ENCODE measurements at places on chromosomes 11 and 22.

GRCh38 chr11:69922015-69922595 lies 102.9 kb upstream of the FGF3 start:
- DNase-seq: no peak

GRCh38 chr11:109958821-109959166 lies 134.4 kb upstream of the ZC3H12C start:
- DNase-seq: no peak

DNA sequence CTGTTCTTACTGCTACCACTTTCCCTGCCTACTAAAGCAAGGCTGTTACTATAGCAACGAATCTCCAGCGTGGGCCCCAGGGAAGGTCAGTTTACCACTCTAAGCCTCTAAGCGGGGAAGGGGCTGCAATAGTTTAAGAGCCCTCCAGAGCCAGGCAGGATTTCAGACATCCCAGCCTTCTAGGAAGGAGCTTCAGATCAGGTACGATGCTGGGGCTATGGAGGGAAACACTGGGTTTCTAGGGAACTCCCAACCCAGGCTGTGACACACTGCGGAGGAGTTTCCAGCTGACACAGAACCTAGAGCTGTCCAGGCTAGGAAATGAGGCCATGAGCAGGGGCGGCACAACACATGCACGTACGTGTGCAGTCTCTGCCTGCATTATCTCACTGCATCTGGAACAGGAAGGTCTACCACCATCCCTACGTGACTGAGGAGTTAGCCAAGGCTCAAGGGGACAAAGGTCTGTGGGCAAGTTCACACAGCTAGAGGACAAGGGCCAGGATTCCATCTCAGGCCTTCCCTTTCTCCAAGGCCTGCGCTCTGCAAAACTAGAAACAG lies 20.4 kb downstream of the HPS4 start:
- no peak for DNase-seq

DNA sequence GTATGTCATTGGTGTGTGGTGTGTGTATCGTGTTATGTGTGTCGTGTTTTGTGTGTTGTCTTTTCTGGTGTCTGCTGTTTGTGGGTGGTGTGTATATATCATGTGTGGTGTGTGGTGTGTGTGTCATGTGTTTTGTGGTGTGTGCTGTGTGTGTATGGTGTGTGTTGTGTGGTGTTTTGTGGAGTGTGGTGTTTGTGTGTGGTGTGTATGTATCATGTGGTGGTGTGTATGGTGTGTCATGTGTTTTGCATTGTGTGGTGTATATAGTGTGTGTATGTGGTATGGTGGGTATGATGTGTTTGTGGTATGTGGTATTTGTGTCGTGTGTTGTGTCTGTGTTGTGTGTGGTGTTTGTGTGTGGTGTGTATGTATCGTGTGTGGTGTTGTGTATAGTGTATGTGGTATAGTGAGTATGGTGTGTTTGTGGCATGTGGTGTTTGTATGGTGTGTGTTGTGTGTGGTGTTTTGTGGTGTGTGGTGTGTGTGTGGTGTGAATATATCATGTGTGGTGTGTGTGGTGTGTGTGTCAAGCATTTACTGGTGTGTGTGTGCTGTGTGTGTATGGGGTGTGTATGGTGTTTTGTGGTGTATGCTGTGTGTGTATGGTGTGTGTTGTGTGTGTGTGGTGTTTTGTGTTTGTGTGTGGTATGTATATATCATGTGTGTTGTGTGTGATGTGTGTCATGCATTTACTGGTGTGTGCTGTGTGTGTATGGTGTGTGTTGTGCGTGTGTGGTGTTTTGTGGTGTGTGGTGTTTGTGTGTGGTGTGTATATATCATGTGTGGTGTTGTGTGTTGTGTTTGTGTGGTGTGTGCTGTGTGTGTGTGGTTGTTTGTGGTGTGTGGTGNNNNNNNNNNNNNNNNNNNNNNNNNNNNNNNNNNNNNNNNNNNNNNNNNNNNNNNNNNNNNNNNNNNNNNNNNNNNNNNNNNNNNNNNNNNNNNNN lies 12.7 kb downstream of the PIM3 start:
- no peak for DNase-seq

- no peak for DNase-seq
Measured at GRCh38 chr22:49354516-49355210, 473.0 kb downstream of the BRD1 start.

DNA sequence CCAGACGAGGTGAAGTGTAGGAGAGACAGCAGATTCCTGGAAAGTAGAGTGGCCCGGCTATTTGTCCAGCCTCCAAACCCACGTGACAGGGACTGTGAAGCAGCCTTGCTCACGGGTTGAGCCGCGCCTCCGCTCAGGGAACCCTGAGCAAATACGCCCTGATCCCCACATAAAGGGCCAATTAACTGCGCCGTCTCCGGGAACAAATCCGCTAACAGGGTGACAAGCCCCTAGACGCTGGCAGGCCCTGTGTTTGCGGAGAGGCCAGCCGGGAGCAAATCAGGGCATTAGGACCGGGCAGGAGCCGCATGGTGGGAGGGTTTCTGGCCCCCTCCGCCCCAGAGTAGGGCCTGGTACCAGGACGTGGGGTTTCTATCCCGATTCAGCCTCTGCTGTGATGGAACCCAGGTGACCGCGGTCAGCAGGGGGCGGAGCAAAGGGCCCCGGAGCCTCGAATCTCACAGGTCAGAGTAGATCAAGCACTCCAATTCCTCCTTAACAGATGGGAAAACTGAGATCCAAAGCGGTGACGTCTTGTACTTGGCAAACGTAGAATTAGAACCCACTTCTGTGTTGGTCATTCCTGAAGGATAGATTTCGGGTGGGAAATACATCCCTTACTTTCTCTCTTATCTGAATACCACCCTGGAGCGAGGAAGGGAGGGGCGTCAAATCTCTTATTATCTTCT lies 2.0 kb upstream of the ROBO3 start:
- DNase-seq: no peak

DNA sequence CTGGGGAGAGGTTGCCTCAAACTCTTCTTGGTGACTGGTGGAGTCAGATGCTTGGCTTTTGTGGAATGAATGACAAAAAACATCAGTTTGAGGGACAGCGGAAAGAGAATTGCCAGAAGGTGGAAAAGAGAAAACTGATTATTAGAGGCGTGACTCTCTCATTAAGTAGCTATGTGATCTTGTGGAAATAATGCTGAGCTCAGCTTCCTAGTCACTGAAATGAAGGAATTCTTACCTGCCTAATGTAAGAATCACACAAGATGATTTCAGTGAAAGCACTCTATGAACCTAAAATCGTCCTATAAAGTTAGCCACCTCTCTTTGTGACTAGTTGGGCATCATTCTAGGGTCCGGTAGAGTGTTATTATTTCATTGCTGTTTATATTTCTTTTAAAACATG lies 498.8 kb downstream of the TMEM135 start:
- no peak for DNase-seq
